ENCODE measurements at places on chromosomes 12 and 14.

DNA sequence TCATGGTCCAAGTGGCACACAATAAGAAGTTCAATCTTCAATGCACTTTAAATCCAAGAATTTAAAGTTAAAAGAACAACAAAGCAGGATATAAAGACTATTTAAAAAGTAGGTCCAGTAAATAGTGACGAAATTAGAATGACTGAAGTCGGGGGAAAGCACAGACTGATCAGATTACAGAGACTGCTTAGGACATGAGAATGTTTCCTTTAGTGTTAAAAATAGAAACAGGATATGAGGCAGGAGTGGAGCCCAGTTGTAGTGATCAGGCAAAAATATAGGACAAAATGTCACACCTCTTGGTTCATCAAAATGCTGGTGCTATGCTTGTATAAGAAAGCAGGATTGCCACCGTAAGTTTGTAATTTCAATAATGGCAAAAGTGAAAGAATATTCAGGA lies 52.2 kb upstream of the CD163 start:
- no peak for DNase-seq

DNA sequence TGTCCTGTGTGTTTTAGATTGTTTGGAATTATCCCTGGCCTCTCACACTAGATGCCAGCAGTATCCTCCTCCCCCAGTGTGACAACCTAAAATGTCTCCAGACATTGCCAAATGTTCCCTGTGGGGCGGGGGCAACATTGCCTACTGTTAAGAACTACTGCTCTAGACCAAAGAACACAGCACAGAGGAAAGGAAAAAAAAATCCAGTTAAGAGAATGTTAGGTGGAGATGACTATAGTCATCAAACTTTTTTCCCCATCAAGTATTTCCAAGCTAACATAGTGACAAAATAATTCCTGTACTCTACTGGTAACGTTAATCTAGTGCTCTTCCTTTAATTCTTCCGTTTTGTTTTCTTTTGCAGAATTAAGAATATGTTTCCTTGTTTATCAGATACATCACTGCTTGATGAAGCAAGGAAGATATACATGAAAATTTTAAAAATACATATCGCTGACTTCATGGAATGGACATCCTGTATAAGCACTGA lies 3.5 kb downstream of the CDKN1B start:
- DNase-seq: no peak

- DNase-seq: no peak
Observed at GRCh38 chr14:63777024-63777423, 49.2 kb upstream of the SGPP1 start.

- DNase-seq: no peak
Observed at GRCh38 chr12:59372956-59373355, 222.9 kb upstream of the SLC16A7 start.

GRCh38 chr12:52359621-52360061 lies 7.6 kb downstream of the KRT85 start:
- DNase-seq: no peak

GRCh38 chr12:2018391-2018790 lies 14.1 kb upstream of the DCP1B start:
- no peak for DNase-seq

- DNase-seq: no peak
Observed at GRCh38 chr14:89616425-89616824, 199.4 kb upstream of the FOXN3 start.

GRCh38 chr12:54082397-54082892 lies 28.8 kb downstream of the HOXC4 start:
- DNase-seq: no peak

- DNase-seq: no peak
Observed at GRCh38 chr14:22231018-22231417, 358.0 kb downstream of the DAD1 start.

- DNase-seq: peak; percentile 59
Observed at GRCh38 chr14:95515080-95515489, 1.4 kb downstream of the SYNE3 start.

DNA sequence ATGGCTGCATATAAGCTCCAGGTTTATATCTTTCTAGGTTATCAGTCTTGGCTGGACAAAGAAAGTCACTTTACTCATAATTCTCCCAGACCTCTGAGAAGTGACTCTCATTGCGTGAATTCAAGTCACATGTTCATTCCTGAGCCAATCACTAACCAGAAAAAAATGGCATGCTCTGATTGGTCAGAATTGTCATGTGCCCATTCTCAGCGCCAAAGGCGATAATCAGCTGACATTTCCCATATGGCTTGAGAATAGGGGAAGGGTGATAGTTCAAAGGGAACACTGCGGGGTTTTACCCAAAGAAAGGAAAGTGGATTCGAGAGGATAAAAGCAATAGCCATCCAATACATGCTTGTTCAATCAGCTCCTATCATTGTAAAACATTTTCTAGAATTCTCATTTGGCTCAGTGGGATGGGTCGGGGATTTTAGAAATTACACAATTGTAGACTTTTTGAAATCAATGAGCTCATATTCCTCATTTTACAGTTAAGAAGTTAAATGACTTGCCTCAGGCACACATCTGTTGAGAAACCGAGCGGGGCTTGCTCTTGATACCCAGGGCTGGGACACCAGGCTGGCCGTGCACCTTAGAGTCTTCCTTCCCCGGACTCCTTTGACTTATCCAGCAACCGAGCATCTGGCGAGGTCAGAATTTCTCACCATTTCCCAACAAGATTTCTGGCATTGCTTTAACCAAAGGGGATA lies 454.0 kb upstream of the TBX3 start:
- DNase-seq: no peak

- no peak for DNase-seq
Observed at GRCh38 chr12:42910656-42911055, 321.1 kb upstream of the PRICKLE1 start.

- no peak for DNase-seq
Observed at GRCh38 chr12:51229116-51229809, 9.4 kb upstream of the DAZAP2 start.

DNA sequence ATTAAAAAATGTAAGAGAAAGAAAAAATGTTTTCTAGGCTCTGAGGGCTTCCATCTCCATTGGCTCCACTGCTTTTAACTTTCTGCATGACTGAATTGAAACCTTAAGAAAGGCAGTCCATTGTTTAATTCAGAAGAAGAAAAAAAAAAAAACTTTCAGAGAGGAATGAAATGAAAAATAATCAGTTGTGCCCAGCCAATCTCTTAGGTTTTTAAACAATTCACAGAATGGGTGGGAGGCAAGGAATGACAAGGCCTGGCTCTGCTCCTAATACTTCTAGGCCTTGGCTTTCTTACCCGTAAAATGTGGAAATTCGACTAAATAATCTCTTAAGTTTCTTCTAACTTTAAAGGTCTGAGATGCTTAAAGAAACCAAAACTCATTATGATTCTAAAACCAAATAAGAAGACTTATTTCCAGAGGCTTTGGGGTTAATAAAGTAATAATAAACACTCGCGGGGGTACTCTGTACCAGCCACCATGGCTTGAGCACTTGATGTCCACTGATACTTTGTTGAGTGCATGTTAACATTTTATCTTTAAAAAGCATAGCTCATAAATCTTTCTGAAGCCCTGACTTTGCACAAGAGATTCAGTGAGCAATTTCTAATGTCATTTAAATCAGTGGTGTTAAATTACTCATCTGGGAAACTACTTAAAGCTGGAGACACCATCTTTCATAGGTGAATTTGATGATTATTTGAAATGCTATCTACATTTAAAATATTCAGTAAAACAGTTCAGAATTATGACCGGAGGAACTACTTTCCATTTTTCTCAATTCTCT lies 49.6 kb downstream of the STON2 start:
- no peak for DNase-seq

DNA sequence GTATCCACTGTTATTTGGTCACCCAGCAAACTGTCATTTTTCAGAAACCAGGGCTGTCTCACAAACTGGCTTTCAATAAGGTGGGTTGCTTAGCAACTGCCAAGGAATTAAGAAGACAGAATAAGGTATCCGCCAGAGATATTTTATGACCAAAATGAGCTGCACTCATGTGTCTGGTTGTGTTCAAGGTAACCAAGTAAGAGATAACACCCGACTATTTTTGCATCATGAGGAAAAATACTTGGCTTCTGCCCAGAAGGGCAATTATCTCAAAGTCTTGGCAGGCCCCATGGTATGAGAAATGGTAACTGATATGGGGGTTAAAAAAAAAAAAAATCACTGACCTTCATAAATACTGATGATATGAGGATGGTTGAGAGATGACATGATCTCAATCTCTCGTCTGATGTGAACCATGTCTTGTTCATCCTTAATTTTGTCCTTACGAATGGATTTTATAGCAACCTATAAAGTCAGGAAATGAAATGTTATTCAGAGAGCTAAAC lies 32.6 kb downstream of the NUAK1 start:
- DNase-seq: no peak

DNA sequence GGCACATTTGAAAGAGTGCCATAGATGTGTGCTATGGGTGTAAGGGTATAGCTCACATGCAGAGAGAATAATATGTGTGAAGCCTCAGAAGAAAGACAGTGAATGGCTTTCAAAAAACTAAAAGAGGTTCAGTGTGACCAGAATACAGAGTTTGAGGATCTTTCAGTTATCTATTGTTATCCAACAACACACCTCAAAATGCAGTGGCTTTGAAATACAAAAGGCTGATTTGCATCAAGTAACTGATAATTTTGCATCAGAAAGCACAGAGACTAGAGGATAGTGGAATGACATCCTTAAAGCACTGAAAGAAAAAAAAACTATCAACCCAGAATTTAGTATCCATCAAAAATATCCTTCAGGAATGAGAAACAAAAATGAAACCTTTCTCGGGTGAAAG lies 131.6 kb upstream of the IGF1 start:
- DNase-seq: no peak

GRCh38 chr14:75053396-75054291 lies 2.4 kb upstream of the MLH3 start:
- DNase-seq: no peak

- DNase-seq: no peak
Observed at GRCh38 chr12:91833780-91834359, 311.8 kb downstream of the BTG1 start.

DNA sequence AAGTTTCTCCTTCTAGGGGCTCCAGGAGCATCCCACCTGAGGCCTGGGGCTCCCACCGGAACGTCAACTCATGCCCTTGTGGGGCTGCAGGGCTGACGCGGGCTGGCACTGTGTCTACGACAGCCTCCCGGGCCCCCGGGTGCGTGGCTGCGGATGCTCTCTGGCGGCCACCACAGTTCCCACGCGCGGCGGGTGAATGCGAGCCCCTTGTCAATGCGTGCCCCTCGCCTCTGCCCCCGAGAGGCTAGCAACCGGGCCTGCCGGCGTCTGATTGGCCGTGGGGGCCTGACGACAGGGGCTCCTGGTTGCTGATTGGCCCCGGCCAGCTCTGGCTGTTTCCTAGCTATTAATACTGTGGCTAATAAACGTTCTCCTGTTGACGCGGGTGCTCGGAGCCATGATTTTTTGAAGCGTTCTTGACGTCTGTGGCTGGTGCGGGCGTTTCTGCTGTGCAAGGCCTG lies 1.8 kb upstream of the MEG3 start:
- peak; percentile 22 for DNase-seq

DNA sequence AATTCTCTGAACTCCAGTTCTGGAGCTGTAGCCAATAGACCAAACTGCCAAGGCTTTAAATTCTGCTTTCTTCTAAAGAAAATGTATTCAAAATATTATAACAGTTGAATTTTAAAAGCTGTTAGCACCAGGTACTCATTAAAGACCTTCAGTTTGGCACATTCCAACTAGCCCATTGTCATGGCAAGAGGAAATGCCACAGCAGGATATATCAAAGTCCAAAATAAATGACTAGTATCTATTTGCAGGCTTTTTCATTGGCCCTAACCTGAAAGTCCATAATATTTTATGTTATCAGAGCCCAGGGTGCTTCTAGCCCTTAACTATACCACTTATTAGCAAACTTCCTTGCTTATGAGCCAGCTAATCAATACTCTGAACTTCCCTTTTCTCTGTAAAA lies 3.1 kb upstream of the RIC8B start:
- no peak for DNase-seq

- DNase-seq: no peak
Observed at GRCh38 chr14:59419303-59419702, 45.9 kb downstream of the GPR135 start.

DNA sequence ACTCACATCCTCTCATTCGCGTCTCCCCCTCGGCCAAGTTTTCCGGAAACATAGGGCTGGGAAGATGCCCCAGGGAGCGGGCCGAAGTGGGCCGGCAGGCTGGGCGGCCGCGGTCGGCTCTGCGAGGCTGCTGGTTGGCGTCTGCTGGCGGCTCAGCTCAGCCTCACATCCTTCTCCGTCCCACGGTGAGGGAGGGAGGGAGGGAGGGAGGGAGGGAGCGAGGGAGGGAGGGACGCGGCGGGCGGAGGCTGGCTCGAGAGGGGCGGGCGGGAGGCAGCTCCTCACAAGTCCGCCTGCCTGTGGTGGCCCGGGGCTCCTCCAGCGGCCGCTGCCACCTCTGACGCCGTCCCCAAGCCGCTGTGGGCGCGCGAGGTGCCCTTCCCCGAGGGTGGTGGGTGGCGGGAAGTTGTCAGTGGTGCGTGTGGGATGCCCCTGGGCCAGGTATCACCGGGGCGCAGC lies 93.8 kb downstream of the RFLNA start:
- peak; percentile 83 for DNase-seq

GRCh38 chr12:111182382-111182781 lies 186.5 kb downstream of the PHETA1 start:
- DNase-seq: no peak

DNA sequence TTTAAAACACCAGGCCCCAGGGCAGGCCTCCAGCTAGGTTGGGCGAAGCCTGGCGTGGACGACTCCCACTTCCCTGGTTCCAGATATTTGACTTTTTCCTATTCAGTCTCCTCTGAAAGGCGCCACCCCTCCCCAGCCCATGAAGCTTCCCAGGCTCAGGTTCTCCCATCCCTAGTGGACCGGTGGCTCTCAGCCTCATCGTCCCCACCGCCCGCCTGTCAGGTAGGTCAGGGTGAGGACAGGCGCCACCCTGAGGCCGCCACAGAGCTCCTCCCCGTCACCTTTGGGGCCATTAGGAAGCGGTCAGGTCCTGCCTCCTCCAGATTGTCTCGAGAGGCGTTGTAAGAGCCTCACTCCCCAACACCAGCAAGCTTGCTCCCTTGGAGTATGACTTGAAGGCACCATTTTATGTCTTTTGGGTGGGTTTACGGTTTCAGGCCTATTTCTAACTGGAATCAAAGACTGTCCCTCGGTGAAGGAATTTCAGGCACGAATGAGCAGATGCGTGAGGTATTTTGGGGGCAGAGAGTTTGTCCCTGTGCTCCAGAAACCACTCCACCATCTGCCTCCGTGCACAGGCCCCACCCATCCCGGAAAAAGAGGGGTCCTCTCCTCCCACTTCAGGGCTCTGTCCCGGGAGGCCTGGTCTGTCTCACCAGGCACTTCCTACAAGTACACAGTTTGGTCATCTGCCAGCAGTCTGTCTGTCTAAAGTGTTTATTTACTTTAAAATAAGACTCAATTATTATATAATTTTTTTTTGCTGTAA lies 55.6 kb downstream of the TSPAN9 start:
- peak; percentile 66 for DNase-seq

DNA sequence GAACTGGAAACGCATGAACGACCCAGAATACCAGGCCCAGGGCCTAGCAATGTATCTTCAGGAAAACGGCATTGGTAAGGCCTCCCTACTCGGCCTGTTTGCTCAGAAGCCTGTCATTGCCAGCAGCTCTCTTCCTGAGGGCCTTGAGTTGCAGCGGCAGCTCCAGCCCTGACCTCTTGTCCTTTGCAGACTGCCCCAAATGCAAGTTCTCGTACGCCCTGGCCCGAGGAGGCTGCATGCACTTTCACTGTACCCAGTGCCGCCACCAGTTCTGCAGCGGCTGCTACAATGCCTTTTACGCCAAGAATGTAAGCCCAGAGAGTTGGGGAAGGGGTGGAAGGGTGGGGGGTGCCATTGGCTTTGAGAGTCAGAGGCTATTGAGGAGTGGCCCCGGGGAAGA lies 3.7 kb upstream of the IRF9 start:
- no peak for DNase-seq

GRCh38 chr14:90534091-90534837 lies 137.4 kb downstream of the CALM1 start:
- peak; percentile 10 for DNase-seq

Measured in heart right ventricle (tissue), 16 donors.